ENCODE measurements at places on chromosomes 12 and 14. TPM values are rescaled to one million over a fixed set of nuclear protein-coding genes. Genes with fewer than 3 reads are reported as not detected.

Gene DTX1
- 141 TPM for total RNA-seq

Gene OR4E2
- not detected for total RNA-seq

Gene INHBC
- total RNA-seq = not detected

Gene NTS
- total RNA-seq = 0.29 TPM

DNA sequence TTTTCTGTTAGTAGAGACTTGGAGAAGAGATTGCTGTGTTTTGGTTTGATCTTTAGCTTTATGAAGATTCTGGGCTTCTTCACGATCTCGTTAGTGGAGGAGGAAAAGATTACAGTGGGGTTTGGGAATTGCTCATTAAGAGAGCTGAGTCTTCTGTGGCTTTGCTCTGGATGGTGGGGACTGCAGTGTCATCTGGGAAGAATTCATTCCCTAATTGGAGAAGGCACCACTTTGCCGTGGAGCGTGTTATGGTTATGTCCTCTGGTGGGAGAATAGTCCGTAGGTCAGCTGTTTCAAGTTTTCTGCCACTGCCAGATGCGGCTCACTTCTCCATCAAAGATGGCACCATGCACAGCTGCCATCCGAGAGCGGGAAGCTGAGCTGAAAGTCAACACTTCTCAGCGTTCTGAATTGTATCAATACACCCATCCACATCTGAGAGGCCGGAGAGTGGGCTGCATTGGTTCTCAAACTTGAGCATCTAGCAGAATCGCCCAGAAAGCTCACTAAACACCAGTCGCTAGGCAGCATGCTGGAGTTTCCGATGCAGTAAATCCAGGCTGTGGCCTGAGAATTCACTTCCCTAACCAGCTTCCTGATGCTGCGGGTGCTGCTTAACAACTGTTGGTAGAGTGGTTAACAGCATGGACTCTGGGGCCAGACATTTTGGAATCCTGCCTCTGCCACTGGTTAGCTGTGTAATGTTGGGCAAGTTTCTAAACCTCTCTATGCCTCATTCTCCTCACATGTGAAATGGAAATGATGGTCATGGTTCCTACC, 117.8 kb downstream of the PLXNC1 start:
- no peak for DNase-seq

GRCh38 chr14:105085766-105086165, 20.5 kb upstream of the GPR132 start:
- DNase-seq = peak; percentile 73

- no peak for DNase-seq
Observed at GRCh38 chr12:34257093-34257492, 234.8 kb downstream of the ALG10 start.

- no peak for DNase-seq
Observed at GRCh38 chr14:61132894-61133293, 148.2 kb downstream of the TMEM30B start.

- no peak for DNase-seq
Observed at GRCh38 chr12:11693601-11694000, 44.1 kb downstream of the ETV6 start.

- DNase-seq = no peak
Observed at GRCh38 chr14:104514156-104514848, 65.3 kb upstream of the C14orf180 start.

DNA sequence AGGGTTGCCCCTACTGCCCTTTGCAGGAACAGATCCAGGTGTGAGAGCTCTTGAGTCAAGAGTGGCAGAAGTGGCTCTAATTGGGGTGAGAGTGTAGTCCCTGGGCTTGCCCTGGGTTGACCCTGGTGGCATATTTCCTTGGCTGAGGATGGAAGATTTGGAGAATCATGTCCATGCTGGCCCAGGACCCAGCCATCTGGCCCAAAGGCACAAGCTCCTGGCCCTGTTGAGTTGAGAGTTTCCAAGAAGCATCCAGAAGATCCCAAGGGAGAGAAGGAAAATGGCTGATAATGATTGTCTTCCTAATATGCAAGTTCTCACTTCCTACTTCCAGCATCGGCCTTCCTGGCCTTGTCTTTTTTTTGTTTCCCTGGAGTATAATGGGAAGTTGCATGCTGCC, 55.5 kb upstream of the SRSF5 start:
- no peak for DNase-seq

DNA sequence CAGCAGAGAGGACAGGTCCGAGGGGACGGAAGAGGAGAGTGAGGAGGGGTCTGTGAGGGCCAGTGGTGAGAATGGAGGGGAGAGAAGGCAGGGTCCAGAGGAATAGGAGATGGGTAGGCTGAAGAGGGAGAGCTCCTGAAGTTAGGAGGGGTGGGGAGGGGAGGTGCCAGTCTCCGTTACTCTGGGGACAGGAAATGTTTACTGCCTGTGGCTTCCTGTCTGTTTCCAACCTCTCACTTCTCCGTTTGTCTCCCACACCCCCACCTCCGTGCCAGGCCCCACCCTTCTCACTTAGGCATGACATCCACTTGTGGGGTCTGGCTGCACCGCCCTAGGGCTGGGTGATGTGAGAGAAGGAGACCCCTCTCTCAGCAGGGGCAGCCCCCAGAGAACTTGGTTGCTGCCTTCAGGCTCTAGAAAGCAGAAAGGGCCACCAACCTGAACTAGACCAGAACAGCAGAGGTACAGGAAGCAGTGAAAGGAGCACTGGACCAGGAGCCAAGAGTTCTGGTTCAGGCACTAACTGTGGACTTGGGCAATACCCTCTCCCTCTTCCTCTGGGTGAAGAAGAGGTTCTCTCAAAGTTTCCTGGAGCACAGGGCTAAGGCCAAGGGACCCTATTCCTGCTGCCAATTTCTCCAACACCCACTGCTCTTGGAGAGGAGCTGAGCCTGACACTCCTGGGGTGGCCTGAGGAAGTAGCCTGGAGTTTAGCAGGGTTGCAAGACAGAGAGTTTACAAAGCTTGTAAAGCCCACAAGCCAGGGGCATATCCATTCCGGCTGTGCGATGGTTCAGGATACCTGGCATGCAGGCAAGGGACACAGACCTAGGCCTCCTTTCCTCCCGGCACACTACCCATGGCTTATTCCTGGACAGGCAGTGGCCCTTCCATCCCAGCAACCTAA, 5.5 kb downstream of the ITGA5 start:
- peak; percentile 93 for DNase-seq

- DNase-seq = no peak
Observed at GRCh38 chr12:64172143-64172970, 49.7 kb downstream of the KICS2 start.

GRCh38 chr14:38129705-38130104, 78.0 kb upstream of the SSTR1 start:
- no peak for DNase-seq
